ENCODE measurements at places on chromosomes 6 and 20. TPM values are rescaled to one million over a fixed set of nuclear protein-coding genes. Genes with fewer than 3 reads are reported as not detected.

- no peak for DNase-seq
These were observed 7.2 kb upstream of the THEMIS start for GRCh38 chr6:127907960-127908640.

DNA sequence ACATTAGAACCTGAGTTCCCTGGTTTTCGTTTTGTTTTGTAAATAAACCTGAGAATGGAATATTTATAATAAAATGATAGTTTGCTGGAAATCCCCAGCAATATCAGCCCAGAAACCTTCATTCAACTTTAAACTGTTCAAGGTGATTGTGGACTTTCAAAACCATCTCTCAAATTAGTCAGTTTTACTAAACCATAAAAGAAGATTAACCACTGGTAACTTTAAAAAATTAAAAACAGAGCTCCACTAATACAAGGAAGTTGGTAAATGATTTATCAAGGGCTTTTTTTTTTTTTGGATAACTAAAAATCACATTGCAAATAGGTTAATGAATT, 10.0 kb downstream of the MBOAT1 start:
- no peak for DNase-seq

DNA sequence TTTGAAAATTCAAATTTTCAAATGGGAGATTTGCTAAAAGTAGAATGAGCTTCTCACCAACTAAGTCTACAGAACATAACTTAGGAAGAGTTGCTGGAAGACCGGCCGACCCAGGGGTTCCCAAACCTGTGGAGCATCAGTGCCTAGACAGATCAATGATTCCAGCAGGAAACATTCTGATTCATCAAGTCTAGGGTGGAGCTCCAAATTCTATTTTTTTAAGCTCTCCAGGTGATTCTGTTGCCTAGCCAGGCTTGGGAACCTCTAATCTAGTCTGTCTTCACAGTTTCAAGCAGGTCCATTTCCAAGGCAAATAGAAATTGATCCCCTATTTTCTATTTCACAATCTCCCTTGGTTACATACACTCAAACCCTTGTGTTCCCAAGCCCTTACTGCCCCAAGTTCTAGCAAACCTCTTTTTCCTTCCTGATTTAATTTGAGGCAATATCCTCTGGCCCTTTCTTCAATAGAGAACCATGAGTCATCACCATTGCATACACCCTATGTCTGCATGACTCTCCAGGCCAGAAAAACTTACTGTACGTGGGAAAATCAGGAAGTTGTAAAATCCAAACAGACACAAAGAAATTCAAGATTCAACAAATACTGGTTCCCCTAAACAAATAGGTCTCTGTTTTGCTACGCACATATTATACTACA, 8.9 kb downstream of the ATXN1 start:
- DNase-seq: no peak

- no peak for DNase-seq
These were observed 4.5 kb upstream of the MMP9 start for GRCh38 chr20:46004187-46004586.

DNA sequence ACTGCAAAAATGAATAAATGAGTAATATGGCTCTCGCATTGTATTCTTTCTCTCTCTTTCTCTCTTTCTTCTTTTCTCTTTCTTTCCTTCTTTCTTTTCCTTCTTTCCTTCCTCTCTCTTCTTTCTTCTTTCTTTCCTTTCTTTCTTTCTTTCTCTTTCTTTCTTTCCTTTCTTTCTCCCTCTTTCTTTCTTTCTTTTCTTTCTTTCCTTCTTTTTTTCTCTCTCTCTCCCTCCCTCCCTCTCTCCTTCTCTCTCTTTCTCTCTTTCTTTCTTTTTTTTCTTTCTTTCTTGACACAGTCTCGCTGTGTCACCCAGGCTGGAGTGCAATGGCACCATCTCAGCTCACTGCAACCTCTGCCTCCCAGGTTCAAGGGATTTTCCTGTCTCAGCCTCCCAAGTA, 20.3 kb upstream of the ELOVL5 start:
- no peak for DNase-seq

Gene OOEP
- total RNA-seq: 0.39 TPM

Gene EMILIN3
- total RNA-seq: 0.72 TPM

Gene HEY2
- total RNA-seq: 23.9 TPM
